ENCODE measurements at places on chromosomes 1 and 21. TPM values are rescaled to one million over a fixed set of nuclear protein-coding genes. Genes with fewer than 3 reads are reported as not detected.
A peak's percentile ranks its signal among the peaks of the same experiment; 100 is the strongest.

Gene NUF2
- 10.1 TPM for total RNA-seq

DNA sequence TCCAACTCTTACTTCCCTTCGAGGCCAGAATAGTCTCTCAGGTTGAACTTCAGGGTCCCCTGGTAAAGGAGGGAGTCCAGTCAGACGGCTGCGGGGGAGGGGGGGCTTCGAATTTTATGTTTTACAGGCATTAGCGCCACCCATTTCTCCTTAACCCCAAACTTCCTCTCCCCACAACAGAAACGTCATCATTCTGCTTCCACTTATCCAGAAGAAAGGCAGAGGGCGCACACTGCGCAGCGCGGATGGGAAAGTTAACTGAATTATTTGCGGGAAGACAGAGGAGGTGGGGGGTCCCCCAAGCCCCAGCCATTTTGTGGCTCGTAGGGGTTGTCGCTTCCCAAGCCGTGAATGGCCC lies 529 bp upstream of the PRMT2 start:
- no peaks in the 10 kb centered on the region for H3K27me3 ChIP-seq
- peak overlapping the region; percentile 52 for H3K4me3 ChIP-seq
- H3K36me3 ChIP-seq: peaks cover 9% of the 10 kb centered on the region
- peak; percentile 98 for DNase-seq
- peak overlapping the region; percentile 97 for H3K27ac ChIP-seq

Gene SFN
- total RNA-seq: 0.18 TPM

GRCh38 chr21:26117324-26117971 lies 53.1 kb downstream of the APP start:
- H3K27ac ChIP-seq: no peak overlapping the region
- H3K36me3 ChIP-seq: no peaks in the 10 kb centered on the region
- no peak overlapping the region for H3K4me3 ChIP-seq
- peak; percentile 14 for DNase-seq

Gene CRYZL1
- total RNA-seq: 21.2 TPM

Gene VWA5B1
- total RNA-seq: 0.04 TPM

Gene PTPN22
- total RNA-seq: 0.35 TPM

Gene AIRE
- 0.04 TPM for total RNA-seq

DNA sequence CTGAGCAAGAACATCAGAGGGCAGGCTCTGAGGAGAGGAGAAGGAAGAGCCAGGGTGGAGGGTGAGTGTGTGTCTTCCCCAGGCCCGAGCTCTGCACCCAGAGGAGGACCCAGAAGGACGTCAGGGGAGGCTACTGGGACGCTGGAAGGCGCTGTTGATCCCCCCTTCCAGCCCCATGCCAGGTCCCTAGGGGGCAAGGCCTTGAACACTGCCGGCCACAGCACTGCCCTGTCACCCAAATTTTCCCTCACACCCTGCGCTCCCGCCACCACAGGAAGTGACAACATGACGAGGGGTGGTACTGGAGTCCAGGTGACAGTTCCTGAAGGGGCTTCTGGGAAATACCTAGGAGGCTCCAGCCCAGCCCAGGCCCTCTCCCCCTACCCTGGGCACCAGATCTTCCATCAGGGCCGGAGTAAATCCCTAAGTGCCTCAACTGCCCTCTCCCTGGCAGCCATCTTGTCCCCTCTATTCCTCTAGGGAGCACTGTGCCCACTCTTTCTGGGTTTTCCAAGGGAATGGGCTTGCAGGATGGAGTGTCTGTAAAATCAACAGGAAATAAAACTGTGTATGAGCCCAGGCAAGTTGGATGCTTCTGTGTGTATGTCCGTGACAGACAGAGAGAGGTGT lies 17.1 kb downstream of the BCAN start:
- H3K36me3 ChIP-seq: no peaks in the 10 kb centered on the region
- peaks cover 46% of the 10 kb centered on the region for H3K27me3 ChIP-seq
- peak; percentile 32 for DNase-seq
- H3K4me1 ChIP-seq: peaks cover 65% of the 10 kb centered on the region
- no peak overlapping the region for H3K27ac ChIP-seq
- no peak overlapping the region for H3K4me3 ChIP-seq

- no peak for DNase-seq
- no peak overlapping the region for H3K27ac ChIP-seq
- H3K27me3 ChIP-seq: no peaks in the 10 kb centered on the region
- H3K4me3 ChIP-seq: no peak overlapping the region
- H3K4me1 ChIP-seq: no peaks in the 10 kb centered on the region
- no peaks in the 10 kb centered on the region for H3K36me3 ChIP-seq
These were observed 11.0 kb downstream of the GSTM5 start for GRCh38 chr1:109722908-109723691.

DNA sequence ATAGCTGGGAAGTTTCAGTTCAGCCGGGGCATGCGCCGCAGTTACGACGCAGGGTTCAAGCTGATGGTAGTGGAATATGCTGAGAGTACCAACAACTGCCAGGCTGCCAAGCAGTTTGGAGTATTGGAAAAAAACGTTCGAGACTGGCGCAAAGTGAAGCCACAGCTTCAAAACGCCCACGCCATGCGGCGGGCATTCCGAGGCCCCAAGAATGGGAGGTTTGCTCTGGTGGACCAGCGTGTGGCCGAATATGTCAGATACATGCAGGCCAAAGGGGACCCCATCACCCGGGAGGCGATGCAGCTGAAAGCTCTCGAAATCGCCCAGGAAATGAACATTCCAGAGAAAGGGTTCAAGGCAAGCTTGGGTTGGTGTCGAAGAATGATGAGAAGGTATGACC lies 9.9 kb downstream of the POGK start:
- no peak overlapping the region for H3K27ac ChIP-seq
- no peak for DNase-seq
- peaks cover 70% of the 10 kb centered on the region for H3K36me3 ChIP-seq
- H3K4me1 ChIP-seq: no peaks in the 10 kb centered on the region
- no peak overlapping the region for H3K4me3 ChIP-seq

- no peaks in the 10 kb centered on the region for H3K36me3 ChIP-seq
- H3K27me3 ChIP-seq: peaks cover 5% of the 10 kb centered on the region
- no peak overlapping the region for H3K27ac ChIP-seq
- no peak overlapping the region for H3K4me3 ChIP-seq
- peak; percentile 61 for DNase-seq
These were observed 102.3 kb upstream of the TMPRSS2 start for GRCh38 chr21:41610042-41610839.

DNA sequence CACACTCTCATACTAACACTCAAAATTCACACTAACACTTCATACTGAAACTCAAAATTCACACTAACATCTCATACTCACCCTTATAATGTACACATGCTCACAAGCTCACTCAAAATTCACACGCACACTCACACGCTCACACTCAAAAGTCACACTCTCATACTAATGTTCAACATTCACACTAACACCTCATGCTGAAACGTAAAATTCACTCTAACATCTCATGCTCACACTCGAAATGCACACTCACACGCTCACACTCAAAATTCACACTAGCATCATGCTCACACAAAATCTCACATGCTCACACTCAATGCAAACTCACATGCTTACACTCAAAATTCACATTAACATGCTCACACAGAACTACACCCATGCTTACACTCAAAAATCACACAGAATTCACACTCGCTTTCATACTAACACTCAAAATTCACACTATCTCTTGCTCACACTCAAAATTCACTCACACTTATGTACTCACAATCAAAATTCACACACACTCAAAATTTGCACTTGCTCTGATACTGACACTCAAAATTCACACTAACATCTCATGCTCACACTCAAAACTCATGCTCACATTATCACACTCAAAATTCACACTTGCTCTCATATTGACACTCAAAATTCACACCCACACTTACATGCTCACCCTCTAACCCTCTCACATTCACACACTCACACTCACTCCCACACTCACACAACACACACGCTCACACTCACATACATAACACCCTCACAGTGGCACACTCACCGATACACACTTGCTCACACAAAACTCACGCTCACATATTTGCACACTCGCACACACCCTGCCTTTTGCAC lies 264.4 kb upstream of the VAMP3 start:
- peaks cover 35% of the 10 kb centered on the region for H3K4me1 ChIP-seq
- no peak overlapping the region for H3K27ac ChIP-seq
- no peak for DNase-seq
- peaks cover 7% of the 10 kb centered on the region for H3K27me3 ChIP-seq
- H3K4me3 ChIP-seq: no peak overlapping the region

Gene PRDM16
- total RNA-seq: 0.66 TPM

Gene CR1L
- total RNA-seq: 0.22 TPM

Gene MLLT11
- 5.5 TPM for total RNA-seq

DNA sequence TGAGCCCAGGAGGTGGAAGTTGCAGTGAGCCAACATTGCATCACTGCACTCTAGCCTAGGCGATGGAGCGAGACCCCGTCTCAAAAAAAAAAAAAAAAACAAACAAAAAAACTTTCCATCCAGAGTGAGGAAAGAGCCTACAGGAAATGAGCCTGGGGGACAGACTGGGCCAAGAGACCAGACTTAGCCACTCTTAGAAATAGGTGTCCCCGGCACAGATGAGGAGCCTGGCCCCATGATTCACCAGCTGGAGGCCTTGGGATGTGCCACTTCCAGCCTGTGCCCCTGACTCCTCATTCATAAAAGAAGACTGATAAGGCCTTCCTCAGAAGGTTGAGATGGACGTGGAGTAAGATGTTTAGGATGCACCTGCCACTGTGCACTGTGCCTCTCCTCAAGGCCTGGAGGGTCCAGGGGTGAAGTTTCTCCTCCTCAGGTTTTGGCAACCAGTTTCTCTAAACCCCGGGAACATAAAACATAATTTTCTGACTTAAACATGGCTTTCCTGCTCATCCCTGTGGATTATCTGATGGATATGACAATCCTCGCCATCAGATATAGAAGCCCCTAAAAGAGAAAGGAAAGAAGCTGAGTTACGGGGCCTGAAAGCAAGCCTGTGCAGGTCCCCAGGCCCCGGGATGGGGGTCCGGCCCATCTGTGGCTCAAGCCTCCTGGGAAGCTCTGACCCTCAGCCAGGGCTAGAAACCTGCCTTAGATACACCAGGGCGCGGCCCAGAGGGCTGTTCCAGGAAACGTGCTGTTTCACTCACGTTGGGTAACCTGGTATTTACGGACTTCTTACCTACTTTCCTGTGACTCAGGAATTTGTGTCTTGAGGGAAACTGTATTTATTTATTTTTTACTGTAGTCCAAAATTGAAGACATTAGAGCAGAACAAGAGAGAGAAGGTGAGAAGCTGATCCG lies 26.0 kb downstream of the MX1 start:
- H3K4me1 ChIP-seq: no peaks in the 10 kb centered on the region
- H3K4me3 ChIP-seq: no peak overlapping the region
- peaks cover 69% of the 10 kb centered on the region for H3K36me3 ChIP-seq
- no peaks in the 10 kb centered on the region for H3K27me3 ChIP-seq
- no peak overlapping the region for H3K27ac ChIP-seq

Gene PSMA5
- total RNA-seq: 62.8 TPM

Gene GPR161
- 9.8 TPM for total RNA-seq

GRCh38 chr21:32800056-32800455 lies 28.5 kb upstream of the PAXBP1 start:
- H3K4me3 ChIP-seq: no peak overlapping the region
- DNase-seq: no peak
- peaks cover 12% of the 10 kb centered on the region for H3K4me1 ChIP-seq
- no peak overlapping the region for H3K27ac ChIP-seq
- H3K27me3 ChIP-seq: no peaks in the 10 kb centered on the region

- no peaks in the 10 kb centered on the region for H3K36me3 ChIP-seq
- peaks cover 2% of the 10 kb centered on the region for H3K27me3 ChIP-seq
- H3K4me3 ChIP-seq: no peak overlapping the region
These were observed 151.6 kb downstream of the CNIH3 start for GRCh38 chr1:224767676-224768075.

DNA sequence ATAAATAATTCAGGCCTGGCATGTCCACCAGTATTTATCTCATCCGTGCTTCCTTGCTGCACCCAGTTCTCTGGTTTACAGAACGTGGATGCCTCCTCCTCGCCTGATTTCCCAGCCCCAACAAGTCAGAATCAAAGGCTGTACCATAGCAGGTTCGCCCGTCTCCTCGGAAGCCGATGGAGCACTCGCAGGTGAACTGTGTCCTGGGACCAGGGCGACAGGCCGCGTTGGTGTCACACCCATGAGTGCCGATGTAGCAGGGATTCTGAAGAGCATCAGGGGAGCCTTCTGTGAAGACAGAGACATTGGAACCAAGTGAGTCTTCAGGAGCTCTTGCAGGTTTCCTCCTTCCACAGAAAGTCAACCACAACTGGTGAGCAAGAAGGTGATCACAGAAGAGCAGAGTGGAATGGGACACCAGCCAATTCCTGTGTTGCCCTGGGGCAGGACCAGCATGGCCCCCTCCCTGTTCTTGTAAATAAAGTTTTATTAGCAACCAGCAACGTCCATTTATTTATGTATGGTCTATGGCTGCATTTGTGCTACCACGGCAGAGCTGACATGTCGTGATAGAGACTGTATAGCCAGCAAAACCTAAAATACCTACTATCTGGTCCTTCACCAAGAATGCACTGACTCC lies 40.8 kb downstream of the NID1 start:
- H3K4me1 ChIP-seq: peaks cover 32% of the 10 kb centered on the region
- no peak overlapping the region for H3K4me3 ChIP-seq
- H3K27me3 ChIP-seq: no peaks in the 10 kb centered on the region
- H3K36me3 ChIP-seq: peaks cover 67% of the 10 kb centered on the region
- no peak for DNase-seq

Gene B3GALT2
- total RNA-seq: 10.9 TPM

Gene ZNF648
- total RNA-seq: 0.04 TPM

Gene SLC5A3
- total RNA-seq: 9.4 TPM

Gene CFAP74
- total RNA-seq: not detected

GRCh38 chr1:19762175-19762779 lies 37.4 kb downstream of the TMCO4 start:
- H3K27ac ChIP-seq: no peak overlapping the region
- DNase-seq: no peak
- no peak overlapping the region for H3K4me3 ChIP-seq
- no peaks in the 10 kb centered on the region for H3K36me3 ChIP-seq

Gene CD2
- total RNA-seq: 0.22 TPM

Gene CDC14A
- total RNA-seq: 6.6 TPM

DNA sequence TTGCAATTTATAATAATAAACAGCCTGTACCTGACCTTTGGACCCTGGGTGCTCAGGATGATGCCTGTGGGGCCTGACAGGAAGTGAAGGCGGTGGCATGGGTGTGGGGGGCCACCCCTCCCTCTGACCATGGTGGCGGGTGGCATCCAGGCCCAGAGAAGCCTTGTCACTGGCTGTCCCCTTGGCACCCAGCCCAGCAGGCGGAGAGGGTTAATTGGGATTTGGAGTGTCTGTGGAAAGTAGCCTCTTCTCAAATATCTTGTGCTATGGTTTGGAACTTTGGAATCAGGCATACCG lies 20.5 kb downstream of the SOX13 start:
- no peaks in the 10 kb centered on the region for H3K27me3 ChIP-seq
- no peak overlapping the region for H3K4me3 ChIP-seq
- no peaks in the 10 kb centered on the region for H3K36me3 ChIP-seq
- no peak for DNase-seq
- H3K27ac ChIP-seq: no peak overlapping the region
